Left renal cortex interstitium (tissue), 4 donors: ENCODE measurements at places on chromosomes 6 and 20. TPM values are rescaled to one million over a fixed set of nuclear protein-coding genes. Genes with fewer than 3 reads are reported as not detected.

The TRIM15 gene
- 0.13 TPM for polyA plus RNA-seq

The PPT2 gene
- 27.9 TPM for polyA plus RNA-seq

DNA sequence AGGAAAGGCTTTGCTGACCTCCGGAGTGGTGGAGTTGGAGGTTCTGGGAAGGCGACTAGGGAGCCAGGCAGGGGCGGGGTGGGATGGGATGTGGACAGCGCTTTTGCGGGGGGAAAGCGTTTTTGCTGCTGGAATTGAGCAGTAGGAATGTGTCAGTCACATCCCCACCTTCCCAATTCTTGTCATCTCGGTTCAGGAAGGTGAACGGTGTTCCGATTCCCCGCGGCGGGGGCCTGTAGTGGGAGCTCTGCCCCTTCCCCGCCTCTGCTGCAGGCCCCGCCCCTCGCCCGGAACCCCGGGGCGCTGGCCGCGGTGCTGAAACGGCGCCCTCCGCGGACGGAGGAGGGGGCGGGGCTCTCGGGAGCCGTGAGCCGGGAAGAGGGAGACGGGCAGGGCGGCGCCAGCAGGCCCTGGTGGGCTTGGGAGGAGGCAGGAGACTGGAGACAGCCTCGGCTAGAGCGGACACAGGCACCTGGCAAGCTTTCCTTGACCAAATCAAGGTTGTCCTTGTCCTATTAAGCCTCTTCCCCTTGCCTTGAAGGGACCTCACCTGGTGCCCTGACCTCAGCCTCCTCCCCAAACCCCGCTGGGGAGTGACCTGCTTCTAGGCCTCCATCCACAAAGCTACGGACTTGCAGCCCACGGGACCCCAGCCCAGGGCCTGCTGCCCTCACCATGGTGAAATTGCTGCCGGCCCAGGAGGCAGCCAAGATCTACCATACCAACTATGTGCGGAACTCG is at the start of gene LHFPL5:
Gene LHFPL5, plus strand, starts transcription at position 357 of the 741 bp plus-strand sequence. Its CDS starts 319 bp downstream, at position 676.
- peak; percentile 52 for DNase-seq

GRCh38 chr6:136012943-136013342 is 161.4 kb downstream of the PDE7B start:
- DNase-seq: no peak

- DNase-seq: no peak
Observed at GRCh38 chr20:57787990-57788781, 78.4 kb upstream of the PMEPA1 start.
